ENCODE measurements at places on chromosomes 7 and 10.

- no peak for DNase-seq
Observed at GRCh38 chr7:20797462-20798080, 10.9 kb upstream of the SP8 start.

DNA sequence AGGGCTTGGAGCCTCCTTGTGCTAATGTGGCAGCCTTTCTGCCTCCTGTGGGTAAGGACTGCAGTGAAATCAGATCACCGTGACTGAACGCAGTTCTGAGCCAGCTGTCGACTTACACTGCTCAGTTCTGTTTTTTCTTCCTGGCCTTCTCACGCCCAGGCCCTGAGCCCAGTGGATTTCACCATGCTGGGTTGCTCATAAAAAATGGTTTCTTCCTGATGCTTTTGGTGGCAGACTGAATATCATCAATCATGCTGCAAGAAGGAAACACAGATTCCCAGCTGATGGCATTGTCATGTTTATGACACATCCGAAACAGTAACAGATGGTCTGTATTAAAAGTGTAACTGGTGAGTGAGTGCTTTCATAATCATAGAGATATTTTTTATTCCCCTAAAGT lies 389.6 kb downstream of the GALNT17 start:
- DNase-seq = no peak

DNA sequence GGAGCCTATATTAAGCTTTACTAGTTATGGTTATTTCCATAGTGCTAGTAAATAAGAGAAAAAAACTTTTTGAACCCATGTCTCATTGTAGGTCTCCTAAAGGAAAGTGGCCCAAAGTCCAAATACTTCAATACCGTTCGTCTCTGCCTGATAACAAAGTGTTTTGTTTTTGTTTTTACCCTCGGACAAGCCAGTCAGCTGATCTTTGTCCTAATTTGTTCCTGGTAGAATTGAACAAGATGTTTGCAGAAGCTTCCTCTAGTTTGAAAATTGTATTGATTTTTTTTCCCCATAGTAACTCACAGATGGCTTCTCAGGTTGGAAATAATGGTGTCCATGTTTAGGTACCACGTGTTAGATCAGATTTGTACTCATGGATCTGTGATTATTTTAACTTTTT lies 335.8 kb upstream of the KAT6B start:
- DNase-seq = no peak

DNA sequence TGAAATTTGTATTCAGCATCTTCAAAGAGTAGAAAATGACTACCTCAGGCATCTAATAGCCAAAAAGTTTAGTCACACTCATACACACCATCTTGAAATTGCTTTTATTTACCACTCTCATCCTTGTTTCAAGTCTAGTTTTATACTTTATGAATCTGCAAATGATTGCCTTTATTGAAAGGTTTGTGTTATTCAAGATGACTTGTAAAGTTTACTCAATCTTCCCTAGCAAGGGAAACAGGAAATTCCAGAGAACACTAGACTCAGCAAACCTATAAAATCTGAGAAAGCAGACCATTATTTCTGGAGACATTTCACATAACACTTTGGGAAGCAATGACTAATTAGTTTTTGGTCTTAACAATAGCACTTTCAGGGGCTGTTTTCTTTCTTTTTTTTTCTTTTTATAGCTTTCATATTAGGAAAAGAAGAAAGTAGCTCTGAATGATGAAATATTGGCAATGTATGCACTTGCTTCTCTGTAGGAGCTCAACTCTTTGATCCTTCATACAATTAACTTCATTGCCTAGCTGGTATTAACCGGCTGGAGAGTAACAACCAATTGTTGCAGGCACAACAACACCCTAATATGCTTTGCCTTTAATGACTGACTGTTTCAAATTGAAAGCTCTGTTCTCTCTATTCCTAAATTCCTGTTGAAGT lies 68.9 kb upstream of the HDAC9 start:
- no peak for DNase-seq

DNA sequence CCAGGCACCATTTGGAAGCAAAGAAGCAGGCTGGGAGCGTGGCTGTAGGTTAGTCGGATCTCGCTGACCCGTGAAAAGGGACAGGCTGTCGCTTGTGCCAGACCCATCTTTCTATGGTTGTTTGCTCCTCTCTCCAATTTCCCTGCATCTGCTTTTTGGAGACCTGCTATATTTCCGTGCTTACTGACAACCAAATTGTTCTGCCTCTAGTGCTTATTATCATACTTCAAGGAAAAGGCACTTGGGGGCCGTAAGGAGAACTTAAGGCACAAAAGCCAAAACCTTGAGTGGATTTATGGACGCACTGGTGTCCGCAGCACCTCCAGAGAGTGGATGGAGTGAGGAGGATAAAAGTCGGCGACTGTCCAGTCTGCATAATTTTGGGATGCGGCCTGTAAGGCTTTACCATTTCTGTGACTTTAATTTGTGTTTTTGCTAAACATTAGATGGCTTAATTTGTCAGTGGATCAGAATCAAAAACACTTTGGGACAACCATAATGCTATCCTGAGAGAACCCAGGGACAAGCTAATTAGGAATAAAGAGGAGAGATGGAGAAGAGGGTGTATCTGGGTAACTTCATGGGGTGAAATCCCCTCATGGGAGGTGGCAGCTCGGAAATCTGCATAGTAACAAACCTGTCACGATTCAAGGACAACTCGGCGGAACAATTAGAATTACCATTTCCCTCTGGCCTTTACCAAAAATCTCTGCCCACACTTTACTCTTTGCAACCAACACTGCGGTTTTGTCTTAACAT lies 206.7 kb downstream of the HDAC9 start:
- DNase-seq = no peak

DNA sequence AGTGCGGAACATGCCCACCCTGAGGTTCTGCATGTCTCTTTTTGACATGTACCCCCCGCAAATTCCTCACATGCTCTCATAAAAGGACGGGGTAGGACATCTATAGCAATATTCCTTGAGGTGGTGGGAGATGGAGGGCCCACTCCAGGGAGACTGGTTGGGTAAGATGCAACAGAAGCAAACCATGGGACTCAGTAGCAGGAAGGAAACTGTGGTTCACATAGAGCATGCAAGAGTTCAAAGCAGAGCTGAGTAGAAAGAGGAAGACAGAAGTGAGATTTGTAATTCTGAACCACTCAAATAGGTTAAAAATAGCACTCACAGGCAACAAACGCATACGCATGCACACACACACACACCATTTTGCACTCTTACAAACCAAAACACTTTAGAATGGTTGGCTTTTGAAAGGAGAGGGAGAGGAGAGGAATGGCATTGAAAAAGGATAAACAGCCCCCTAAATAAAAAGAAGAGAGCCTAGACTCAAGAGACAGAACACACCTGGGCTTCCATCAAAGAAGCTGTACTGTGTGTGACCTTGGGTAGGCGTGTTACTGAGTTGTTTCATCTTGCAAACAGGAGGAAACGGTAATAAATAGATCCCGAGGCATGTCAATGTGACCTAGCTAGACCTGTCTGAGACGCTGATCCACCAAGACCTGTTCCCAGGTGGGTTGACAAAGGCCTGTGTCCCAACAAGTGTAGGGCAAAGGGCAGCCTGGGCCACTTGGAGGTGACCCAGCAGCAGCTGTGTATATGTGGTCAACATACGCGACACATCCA lies 77.6 kb upstream of the LRRC4 start:
- DNase-seq = no peak

GRCh38 chr10:106992055-106992454 lies 172.5 kb downstream of the SORCS1 start:
- no peak for DNase-seq

GRCh38 chr10:112247791-112248190 lies 35.4 kb upstream of the TECTB start:
- no peak for DNase-seq

GRCh38 chr10:79484476-79484875 lies 27.9 kb upstream of the EIF5AL1 start:
- DNase-seq = no peak

GRCh38 chr7:116836911-116837310 lies 25.5 kb upstream of the CAPZA2 start:
- DNase-seq = no peak

- DNase-seq = no peak
Observed at GRCh38 chr7:158650821-158651225, 53.8 kb downstream of the NCAPG2 start.

DNA sequence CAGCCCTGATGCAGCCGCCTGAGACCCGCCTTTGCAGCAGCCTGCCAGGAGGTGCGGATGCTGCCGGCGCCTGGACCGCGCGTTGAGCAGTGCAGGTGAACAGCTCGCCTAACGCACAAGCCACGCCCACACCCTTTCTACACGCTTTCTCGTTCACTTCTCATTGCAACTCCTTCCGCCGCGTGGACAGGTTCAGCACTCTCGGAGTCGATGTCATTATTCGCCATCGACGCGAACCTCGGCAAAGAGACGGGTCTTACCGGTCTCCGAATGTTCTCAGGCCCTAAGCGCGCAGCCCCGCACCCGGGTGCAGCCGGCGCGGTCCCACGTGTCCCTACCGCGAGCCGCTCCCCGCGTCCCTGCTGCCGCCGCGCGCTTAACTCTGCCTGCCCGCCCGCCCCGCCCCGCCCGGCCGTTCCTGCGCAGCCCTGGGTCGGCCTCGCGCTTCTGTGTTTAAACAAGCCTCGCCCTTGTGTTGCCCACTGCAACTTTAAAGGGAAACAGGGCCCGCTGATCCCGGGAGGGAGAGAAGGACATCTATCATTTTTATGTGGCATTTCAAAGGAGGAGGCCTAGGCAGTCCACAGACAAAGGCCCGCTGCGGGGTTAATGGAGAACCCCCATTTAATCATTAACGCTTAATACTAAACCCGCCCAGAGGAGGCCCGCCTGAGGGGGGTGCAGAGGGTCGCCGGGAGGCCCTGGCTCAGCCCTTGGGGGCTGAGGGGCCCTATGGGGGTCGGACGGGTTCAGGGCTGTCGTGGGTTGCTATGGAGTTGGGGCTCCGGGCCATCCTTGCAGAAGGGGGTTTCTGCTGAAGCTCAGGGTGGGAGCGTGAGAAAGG lies 128.5 kb downstream of the WDR11 start:
- DNase-seq = no peak

DNA sequence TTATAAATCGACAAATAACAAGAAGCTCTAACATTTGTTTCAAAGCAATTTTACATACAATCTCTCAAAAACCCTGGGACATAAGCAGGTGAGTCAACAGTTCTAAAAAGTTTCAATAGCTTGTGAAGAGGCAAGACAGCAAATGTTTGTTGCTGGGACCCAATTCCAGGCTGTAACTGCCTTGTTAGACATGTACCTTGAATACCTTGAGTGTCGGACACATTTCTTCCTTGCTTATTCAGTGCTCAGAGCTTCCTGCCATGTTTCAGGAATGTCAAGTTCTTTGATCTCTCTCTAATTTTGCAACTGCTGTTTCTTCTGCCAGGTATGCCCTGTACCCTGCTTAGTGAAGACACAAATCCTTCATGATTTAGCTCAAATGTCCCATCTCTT lies 5.1 kb downstream of the CH25H start:
- no peak for DNase-seq

GRCh38 chr10:77267703-77268675 lies 369.6 kb downstream of the KCNMA1 start:
- no peak for DNase-seq

DNA sequence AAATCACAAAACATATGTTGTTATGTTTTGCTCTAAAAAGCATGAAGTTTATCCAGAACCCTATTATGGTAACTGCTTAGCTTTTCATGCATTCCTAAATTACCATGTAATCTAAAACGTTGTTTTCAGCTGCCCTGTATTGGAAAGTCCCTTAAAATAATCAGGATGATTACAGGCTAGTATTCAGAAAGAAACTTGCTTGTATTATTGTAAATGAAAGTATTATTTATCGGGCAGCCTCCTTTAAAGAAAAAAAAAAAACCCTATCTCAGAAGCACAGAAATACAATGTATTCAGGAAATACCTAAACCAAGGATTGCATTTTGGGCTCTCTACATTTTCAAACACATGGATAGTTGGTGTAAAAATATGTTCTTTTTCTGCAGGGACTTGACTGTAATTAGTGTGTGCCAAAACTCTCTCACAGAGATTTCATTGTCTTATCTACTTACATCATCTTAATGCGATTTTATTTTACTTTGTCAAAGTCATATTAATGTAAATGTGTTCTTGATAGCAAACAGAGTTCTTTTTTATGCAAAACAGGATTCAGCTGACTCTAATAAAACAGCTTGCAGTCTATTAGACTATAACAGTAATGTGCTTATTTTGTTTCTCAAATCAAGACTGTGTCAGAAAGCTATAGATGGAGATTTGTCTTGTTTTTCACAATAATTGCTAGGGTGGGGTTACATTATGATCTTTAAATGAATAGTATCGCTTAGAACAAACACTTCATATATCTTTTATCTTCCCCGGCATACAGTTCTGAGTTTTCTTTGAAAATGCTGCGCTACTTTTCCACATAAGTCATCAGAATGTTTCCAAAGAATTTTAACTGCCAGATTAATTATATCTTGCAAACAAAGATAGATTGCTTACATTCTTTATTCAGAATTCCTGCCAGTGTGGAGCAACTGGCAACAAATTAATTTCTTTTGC lies 65.3 kb upstream of the ARID5B start:
- no peak for DNase-seq

GRCh38 chr10:18312374-18313139 lies 172.3 kb downstream of the CACNB2 start:
- DNase-seq = no peak

DNA sequence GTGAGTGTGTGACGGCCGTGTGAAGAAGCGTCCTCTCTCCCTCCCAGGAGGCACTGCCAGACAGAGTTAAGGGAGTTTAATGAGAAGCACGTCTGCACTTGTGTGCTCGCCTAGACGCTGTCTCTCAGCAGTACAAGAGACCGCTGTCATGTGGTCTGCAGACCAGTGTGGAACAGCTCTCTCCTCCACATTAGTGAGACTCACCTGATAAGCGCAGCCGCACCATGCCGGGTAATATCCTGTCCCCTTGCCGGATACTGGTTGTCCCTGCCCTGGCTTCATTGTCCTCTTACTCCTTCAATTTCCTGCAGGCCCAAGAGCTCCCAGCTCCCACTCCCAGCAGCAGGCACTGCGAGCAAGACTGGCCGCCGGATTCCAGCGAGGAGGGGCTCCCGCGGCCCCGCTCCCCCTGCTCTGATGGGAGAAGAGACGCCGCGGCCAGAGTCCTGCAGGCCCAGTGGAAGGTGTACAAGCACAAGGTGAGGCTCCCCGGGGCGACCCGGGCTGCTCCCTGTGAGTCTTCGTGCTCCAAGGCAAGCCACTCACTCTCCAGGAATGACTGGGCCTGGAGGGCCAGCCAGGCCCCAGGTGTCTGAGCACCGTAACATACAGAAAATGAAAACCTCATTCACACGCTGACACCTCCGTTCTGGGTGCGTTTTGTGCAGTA lies 33.5 kb upstream of the TTYH3 start:
- DNase-seq = no peak

- no peak for DNase-seq
Observed at GRCh38 chr7:19117870-19118608, 603 bp upstream of the TWIST1 start.

- DNase-seq = no peak
Observed at GRCh38 chr7:154347700-154348266, 295.6 kb downstream of the DPP6 start.

GRCh38 chr10:86956195-86956847 lies 1.1 kb downstream of the MMRN2 start:
- DNase-seq = no peak

- no peak for DNase-seq
Observed at GRCh38 chr10:122236690-122237306, 34.3 kb upstream of the BTBD16 start.

- no peak for DNase-seq
Observed at GRCh38 chr7:20504060-20504459, 111.4 kb upstream of the ABCB5 start.

- no peak for DNase-seq
Observed at GRCh38 chr10:71978988-71979691, 14.9 kb downstream of the CHST3 start.

GRCh38 chr10:101612872-101613271 lies 24.8 kb downstream of the DPCD start:
- no peak for DNase-seq

Measured in effector CD8-positive, alpha-beta T cell (primary cell).